Adrenal gland (tissue), 19 donors: ENCODE measurements at places on chromosomes 4 and X. TPM values are rescaled to one million over a fixed set of nuclear protein-coding genes. Genes with fewer than 3 reads are reported as not detected.

ANOS1 gene
- total RNA-seq = 7.3 TPM

CXCL9 gene
- not detected for total RNA-seq

IL3RA gene
- total RNA-seq = 5.0 TPM

VSIG1 gene
- total RNA-seq = 0.13 TPM

DNA sequence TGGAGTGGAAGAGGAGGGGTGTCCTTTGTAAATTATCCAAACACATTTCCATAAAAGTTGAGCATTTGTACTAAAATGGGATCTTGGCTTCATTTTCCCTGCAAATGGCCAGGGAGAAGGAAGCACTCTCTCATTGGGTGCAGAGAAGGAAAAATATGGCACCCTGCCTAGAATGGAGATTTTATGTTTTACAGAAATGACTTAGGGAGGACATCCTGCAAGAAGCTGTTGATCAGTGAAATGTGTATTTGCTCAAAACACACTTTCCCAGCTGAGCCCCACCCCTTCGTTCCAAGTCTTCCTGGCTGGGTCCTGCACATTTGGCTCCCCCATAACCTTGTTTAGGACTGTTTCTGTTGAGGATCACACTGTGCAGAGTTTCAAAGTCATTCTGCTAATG is 213.5 kb upstream of the TAPT1 start:
- no peaks in the 10 kb centered on the region for H3K27me3 ChIP-seq
- no peaks in the 10 kb centered on the region for H3K36me3 ChIP-seq
- no peak overlapping the region for H3K27ac ChIP-seq
- no peaks in the 10 kb centered on the region for H3K4me1 ChIP-seq
- H3K4me3 ChIP-seq = no peak overlapping the region

DNA sequence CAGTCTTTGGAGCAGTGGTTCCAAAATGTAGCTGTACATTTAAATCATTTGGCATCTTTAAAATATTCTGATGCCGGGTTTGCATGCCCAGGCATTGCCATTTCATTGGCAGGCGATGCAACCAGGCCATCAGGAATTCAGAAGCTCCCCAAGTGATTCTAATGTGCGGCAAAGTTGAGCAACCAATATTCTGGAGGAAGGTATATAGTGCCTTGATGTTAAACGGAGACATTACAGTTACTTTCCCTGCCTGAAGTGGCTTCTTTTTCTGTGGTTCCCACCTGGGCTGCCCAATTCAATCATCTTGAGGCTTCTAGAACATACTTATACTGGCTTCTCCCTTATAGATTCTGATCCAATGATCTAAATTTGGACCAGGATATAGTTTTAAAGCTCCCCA is 68.7 kb upstream of the PGM2 start:
- no peak overlapping the region for H3K4me3 ChIP-seq
- peaks cover 4% of the 10 kb centered on the region for H3K4me1 ChIP-seq
- DNase-seq = no peak
- H3K27me3 ChIP-seq = no peaks in the 10 kb centered on the region
- no peaks in the 10 kb centered on the region for H3K36me3 ChIP-seq

- no peak for DNase-seq
- no peaks in the 10 kb centered on the region for H3K36me3 ChIP-seq
- H3K4me3 ChIP-seq = no peak overlapping the region
- H3K27ac ChIP-seq = no peak overlapping the region
- no peaks in the 10 kb centered on the region for H3K27me3 ChIP-seq
Measured at GRCh38 chrX:72326605-72327300, 21.0 kb upstream of the CITED1 start.

- H3K36me3 ChIP-seq = no peaks in the 10 kb centered on the region
- no peak overlapping the region for H3K27ac ChIP-seq
- no peak for DNase-seq
Measured at GRCh38 chr4:68347845-68348244, 2.0 kb downstream of the YTHDC1 start.

FAM149A gene
- total RNA-seq = 3.0 TPM

DNA sequence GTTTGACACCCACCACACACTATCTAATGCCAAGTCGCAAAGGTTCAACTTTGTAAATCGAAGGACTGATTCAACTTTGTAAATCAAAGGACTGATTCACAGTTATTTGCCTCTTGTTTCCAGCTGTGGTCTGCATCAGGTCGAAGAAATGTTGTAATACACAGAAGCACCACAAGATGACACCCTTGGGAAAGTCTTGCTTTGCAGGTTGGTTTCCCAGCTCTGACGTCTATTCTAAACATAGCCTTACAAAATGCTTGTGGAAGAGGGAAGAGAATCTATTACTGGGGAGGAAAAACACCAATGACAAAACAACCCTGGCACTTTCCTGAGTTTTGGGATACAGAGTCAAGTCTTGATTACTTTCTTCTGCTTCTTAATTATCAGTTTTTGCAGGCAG is 35.3 kb downstream of the SUPT20HL1 start:
- no peak overlapping the region for H3K4me3 ChIP-seq
- H3K4me1 ChIP-seq = no peaks in the 10 kb centered on the region
- H3K27me3 ChIP-seq = peaks cover 33% of the 10 kb centered on the region
- H3K36me3 ChIP-seq = no peaks in the 10 kb centered on the region
- DNase-seq = peak; percentile 63

- H3K4me1 ChIP-seq = peaks cover 22% of the 10 kb centered on the region
- no peak for DNase-seq
- peak overlapping the region; percentile 63 for H3K27ac ChIP-seq
- no peaks in the 10 kb centered on the region for H3K27me3 ChIP-seq
- no peaks in the 10 kb centered on the region for H3K36me3 ChIP-seq
- H3K4me3 ChIP-seq = no peak overlapping the region
Measured at GRCh38 chrX:45506149-45506730, 305.6 kb upstream of the DIPK2B start.

GRCh38 chrX:44506678-44507077 is 36.0 kb downstream of the FUNDC1 start:
- no peak overlapping the region for H3K4me3 ChIP-seq
- peaks cover 5% of the 10 kb centered on the region for H3K27me3 ChIP-seq
- no peak overlapping the region for H3K27ac ChIP-seq
- DNase-seq = no peak

EIF4E gene
- 79.7 TPM for total RNA-seq

- no peaks in the 10 kb centered on the region for H3K4me1 ChIP-seq
- H3K36me3 ChIP-seq = no peaks in the 10 kb centered on the region
- H3K4me3 ChIP-seq = no peak overlapping the region
- H3K27ac ChIP-seq = no peak overlapping the region
- DNase-seq = peak; percentile 66
Measured at GRCh38 chr4:43132010-43132582, 239.6 kb downstream of the GRXCR1 start.

DNA sequence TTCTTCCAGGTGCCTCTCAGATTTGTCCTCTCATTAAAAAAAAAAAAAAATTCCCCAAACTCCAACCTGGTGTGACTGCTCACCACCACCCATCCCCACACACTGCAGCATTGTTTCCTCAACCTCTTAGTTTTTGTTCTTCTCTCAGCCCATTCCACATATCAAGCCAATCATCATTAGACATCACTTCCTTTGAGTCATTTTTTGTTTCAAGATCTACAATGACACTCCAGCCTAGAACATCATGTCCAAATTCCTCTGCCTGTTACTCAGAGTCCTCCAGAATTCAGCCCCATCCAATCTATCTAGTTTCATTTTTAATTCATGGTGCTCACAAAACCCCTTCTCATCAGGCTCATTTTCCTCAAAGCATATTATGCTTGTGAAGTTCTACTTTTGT is 262.5 kb upstream of the TEX13A start:
- no peaks in the 10 kb centered on the region for H3K4me1 ChIP-seq
- no peaks in the 10 kb centered on the region for H3K27me3 ChIP-seq
- H3K36me3 ChIP-seq = no peaks in the 10 kb centered on the region

GRCh38 chrX:24245202-24245601 is 68.7 kb downstream of the SUPT20HL2 start:
- DNase-seq = no peak
- H3K36me3 ChIP-seq = no peaks in the 10 kb centered on the region
- no peak overlapping the region for H3K27ac ChIP-seq
- no peaks in the 10 kb centered on the region for H3K27me3 ChIP-seq
- H3K4me3 ChIP-seq = no peak overlapping the region

GRCh38 chrX:115362334-115363095 is 73.0 kb downstream of the LUZP4 start:
- no peaks in the 10 kb centered on the region for H3K36me3 ChIP-seq
- H3K27ac ChIP-seq = no peak overlapping the region
- no peak overlapping the region for H3K4me3 ChIP-seq
- no peak for DNase-seq

DNA sequence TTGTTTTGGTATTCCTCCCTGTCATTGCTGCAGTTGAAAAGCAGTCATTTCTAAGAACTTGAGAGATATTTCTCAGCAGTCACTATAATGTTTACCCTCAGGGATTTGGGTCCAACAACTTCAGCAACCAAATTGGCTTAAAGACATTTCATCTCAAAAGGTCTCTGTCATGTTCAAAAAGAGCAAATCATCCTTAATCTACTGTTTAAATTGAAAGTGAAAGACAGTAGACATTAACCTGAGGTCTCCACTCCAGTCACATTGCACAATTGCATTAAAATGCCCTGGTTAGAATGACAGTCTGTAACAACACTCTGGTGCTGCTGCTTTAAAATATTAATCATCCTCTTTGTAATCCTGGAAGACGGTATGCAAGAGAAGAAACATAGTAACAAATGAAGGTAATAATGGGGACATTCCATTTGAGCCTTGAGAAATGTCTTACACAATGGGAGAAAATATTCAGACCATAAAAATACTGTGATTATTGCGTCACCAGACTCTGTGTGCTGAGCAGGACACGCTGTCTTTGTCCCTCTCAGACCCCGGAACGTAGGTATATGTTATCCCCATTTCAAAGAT is 90.2 kb upstream of the UNC5C start:
- H3K27ac ChIP-seq = no peak overlapping the region
- no peak overlapping the region for H3K4me3 ChIP-seq
- no peaks in the 10 kb centered on the region for H3K36me3 ChIP-seq
- no peaks in the 10 kb centered on the region for H3K27me3 ChIP-seq
- H3K4me1 ChIP-seq = no peaks in the 10 kb centered on the region
- DNase-seq = no peak

- no peak overlapping the region for H3K4me3 ChIP-seq
- H3K27ac ChIP-seq = peak overlapping the region; percentile 38
- H3K27me3 ChIP-seq = no peaks in the 10 kb centered on the region
- no peaks in the 10 kb centered on the region for H3K36me3 ChIP-seq
- peaks cover 11% of the 10 kb centered on the region for H3K4me1 ChIP-seq
- no peak for DNase-seq
Measured at GRCh38 chr4:118904418-118904817, 15.8 kb downstream of the SYNPO2 start.

DNA sequence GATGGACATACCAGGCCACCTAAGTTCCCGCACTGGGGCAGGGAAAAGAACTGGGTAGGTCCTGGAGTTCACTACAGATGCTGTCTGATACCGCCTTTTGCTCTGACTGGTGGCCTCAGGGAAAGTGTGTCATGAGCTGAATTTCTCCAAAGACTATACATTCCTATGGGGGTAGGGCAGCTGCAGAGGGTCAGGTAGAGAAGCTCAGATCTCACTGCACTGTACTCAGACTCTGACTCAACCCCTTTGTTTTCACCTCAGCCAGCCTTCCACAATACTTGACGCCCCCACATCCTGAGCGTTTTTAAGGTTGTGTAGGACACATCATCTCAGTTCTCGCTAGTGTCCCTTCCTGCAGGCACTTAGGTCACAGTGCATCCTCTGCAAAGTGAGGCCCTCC is 7.8 kb downstream of the GATB start:
- H3K4me1 ChIP-seq = no peaks in the 10 kb centered on the region
- H3K36me3 ChIP-seq = no peaks in the 10 kb centered on the region
- no peak overlapping the region for H3K4me3 ChIP-seq
- no peaks in the 10 kb centered on the region for H3K27me3 ChIP-seq
- DNase-seq = no peak

SMAD1 gene
- 19.8 TPM for total RNA-seq

TRMT10A gene
- total RNA-seq = 4.0 TPM

- DNase-seq = no peak
- H3K4me1 ChIP-seq = no peaks in the 10 kb centered on the region
- peaks cover 5% of the 10 kb centered on the region for H3K27me3 ChIP-seq
- no peak overlapping the region for H3K4me3 ChIP-seq
- H3K27ac ChIP-seq = no peak overlapping the region
Measured at GRCh38 chr4:89657931-89658700, 178.8 kb downstream of the SNCA start.

DNA sequence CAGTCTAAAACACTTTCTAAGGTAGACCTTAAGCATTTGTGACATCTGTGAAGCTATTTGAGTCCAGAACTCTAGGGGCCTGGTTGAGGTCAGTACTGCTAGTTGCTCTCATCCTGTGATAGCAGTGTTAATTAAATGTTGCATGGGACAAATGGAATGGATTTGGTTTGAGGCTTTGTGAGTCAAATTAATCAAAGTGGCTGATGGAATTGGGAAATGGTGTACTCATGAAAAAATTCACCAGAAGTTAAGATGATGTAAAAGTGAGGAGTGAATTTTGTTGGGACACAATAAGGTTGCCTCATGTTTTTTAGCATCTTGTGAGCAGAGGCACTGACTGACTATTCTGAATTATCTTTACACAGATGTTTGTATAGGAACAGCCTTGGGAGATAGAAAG is 99.2 kb upstream of the ARSJ start:
- no peak for DNase-seq
- no peaks in the 10 kb centered on the region for H3K27me3 ChIP-seq
- H3K27ac ChIP-seq = no peak overlapping the region
- no peak overlapping the region for H3K4me3 ChIP-seq
- H3K36me3 ChIP-seq = no peaks in the 10 kb centered on the region
- H3K4me1 ChIP-seq = no peaks in the 10 kb centered on the region

DNA sequence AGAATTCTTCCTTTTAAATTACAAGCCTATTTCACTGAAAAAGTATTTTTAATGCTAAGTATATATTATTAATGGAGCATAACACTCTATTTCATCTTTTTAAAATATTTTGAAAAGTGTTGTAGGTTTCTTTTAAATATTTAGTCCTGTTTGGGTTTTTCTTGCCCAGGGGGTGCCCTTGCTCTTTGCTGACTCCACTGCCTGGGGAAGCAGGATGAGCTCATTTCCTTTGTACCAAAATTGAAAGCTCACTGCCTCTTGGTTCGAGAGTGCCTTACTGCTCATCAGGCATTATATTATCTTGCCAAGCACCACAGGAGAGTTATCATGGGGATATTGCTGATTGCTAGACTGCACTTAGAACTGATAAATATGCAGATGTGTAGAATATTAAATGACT is 819.2 kb downstream of the PCDH18 start:
- no peak overlapping the region for H3K27ac ChIP-seq
- H3K4me3 ChIP-seq = no peak overlapping the region
- no peaks in the 10 kb centered on the region for H3K4me1 ChIP-seq
- no peaks in the 10 kb centered on the region for H3K27me3 ChIP-seq
- no peaks in the 10 kb centered on the region for H3K36me3 ChIP-seq

GRCh38 chr4:173449380-173449717 is 50.4 kb upstream of the SCRG1 start:
- no peaks in the 10 kb centered on the region for H3K4me1 ChIP-seq
- H3K36me3 ChIP-seq = no peaks in the 10 kb centered on the region
- no peak overlapping the region for H3K27ac ChIP-seq

DNA sequence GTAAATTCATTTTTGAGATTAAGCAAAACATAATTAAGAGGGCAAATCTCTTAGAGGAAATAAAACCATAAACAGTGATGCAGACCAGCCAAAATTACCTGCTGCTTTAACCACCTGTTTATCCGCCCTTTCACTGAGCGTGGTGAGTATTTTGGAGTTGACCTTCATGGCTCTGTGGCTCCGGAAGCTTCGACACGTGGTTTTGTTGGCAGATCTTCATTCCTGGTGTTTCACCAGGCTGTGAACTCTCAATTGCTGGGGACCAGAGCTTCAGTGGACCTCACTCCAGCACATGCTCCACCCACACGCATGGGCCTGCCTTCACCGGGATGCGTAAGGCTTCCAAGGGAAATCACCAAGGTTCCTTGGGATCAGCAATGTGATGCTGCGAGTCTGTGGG is 83.8 kb downstream of the FHDC1 start:
- H3K27me3 ChIP-seq = no peaks in the 10 kb centered on the region
- H3K4me3 ChIP-seq = no peak overlapping the region
- DNase-seq = no peak
- no peaks in the 10 kb centered on the region for H3K36me3 ChIP-seq
- H3K4me1 ChIP-seq = no peaks in the 10 kb centered on the region

ING2 gene
- 43.1 TPM for total RNA-seq
